Activated effector memory CD4-positive, alpha-beta T cell treated with Interleukin-2 at 50 U/mL for 16 hours (primary cell): ENCODE measurements at places on chromosomes 3 and 15.
A peak's percentile ranks its signal among the peaks of the same experiment; 100 is the strongest.

- no peak for DNase-seq
Observed at GRCh38 chr3:190773948-190774347, 88.5 kb downstream of the GMNC start.

- DNase-seq = no peak
Observed at GRCh38 chr3:40597441-40597840, 72.7 kb downstream of the ZNF621 start.

- no peak for DNase-seq
Observed at GRCh38 chr3:161619351-161619750, 122.7 kb downstream of the OTOL1 start.

- DNase-seq = no peak
Observed at GRCh38 chr15:100696452-100696851, 94.1 kb downstream of the ASB7 start.

GRCh38 chr3:124064050-124064449 lies 72.1 kb upstream of the ROPN1 start:
- no peak for DNase-seq

DNA sequence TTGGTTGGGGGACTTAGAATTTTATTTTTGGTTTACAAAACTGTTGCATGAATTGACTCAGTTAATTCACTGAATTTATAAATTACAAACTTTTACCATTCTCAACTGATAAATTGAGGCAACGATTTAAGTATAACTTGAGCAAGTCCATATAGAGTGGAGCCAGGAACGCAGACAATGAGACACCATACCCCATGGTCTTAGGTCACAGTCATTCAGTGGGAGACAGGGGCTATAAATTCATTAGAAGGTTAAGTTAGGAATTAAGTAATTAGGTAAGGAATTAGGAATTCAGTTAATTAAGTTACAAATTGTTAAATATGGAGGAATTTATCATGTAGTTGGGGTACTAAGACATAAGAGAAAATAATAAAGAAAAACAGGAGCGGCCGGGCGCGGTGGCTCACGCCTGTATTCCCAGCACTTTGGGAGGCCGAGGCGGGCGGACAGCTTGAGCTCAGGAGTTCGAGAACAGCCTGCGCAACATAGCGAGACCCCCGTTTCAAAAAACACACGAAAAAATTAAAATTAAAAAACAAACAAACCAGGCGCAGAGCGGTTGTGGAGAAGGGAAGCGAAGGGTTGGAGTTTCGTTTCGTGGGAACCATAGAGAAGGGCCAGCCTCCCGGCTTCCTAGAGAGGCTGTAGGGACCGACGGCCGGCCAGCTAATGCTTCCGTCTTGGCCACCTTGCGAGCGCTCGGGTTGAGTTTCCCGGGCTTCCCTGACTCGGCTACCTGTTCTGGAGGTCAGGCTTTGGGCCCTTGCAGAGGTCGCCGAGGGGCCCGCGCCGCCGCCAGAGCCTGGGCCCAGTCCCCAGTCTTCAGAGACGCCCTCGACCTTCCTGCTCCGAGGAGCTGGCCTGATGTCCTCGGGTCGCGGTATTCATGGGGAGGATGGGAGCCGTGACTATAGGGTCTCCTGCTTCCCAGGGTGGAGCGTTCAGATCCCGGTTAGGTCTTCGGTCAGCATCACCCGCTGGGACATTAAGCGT lies at the start of gene ZNF619:
Gene ZNF619 (plus strand): TSS at position 645 of the 993 bp plus-strand sequence. CDS start 858 bp downstream, outside the sequence.
- peak; percentile 42 for DNase-seq

DNA sequence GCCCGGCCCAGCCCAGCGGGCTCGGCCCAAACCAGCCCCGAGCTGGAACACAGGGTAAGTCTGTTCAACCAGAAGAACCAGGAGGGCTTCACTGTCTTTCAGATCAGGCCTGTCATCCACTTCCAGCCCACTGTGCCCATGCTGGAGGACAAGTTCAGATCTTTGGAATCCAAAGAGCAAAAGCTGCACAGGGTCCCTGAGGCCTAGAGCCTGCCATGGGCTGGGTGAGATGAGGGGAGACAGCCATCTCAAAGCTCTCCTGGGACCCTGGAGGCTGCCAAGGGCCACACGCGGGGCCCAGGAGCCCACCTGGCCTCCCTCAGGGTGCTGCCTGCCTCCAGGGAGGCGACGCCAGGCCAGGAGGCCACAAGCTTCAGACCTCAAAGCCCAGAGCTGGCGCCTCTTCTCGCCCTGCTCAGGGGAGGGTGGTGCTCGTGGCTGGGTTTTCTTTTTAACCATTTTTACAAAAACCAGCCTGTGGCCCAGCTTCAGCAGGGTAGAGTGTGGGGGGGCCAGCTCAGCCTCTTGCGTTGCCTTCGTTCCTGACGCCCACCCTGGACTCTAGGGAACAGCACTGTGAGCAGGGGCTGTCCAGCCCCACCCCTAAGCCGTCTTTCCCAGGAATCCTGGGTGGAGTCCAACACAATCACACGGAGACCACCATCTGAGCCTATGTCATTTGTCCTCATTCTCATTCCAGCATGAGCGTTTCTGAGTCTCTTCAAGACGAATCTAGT lies 107.0 kb downstream of the ETFA start:
- DNase-seq = no peak

GRCh38 chr3:98329392-98330124 lies 24.1 kb upstream of the OR5K4 start:
- DNase-seq = peak; percentile 13

GRCh38 chr15:48563934-48564333 lies 81.6 kb downstream of the FBN1 start:
- DNase-seq = no peak

DNA sequence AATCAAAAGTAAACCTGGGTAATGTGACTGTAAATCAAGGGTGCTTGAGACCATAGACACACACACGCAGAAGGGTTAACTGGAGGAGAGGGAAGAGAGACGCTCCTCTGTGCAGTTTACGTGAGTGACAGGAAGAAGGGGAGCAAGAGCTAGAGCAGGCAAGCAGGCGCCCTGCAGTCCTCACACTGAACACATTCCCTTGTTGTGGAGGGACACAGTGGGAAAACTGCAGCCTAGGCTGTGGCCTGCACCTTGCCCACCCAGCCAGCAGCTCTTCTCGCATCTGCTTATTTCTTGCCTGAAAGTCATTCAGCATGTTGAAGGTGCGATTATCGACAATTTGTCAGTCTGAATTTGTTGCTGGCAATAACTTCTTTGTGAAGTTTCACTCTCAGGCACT lies 24.2 kb downstream of the SOX2 start:
- DNase-seq = no peak

GRCh38 chr3:143001034-143001368 lies 369 bp upstream of the U2SURP start:
- DNase-seq = no peak

- peak; percentile 29 for DNase-seq
Observed at GRCh38 chr3:50652709-50653108, 22.0 kb upstream of the DOCK3 start.

DNA sequence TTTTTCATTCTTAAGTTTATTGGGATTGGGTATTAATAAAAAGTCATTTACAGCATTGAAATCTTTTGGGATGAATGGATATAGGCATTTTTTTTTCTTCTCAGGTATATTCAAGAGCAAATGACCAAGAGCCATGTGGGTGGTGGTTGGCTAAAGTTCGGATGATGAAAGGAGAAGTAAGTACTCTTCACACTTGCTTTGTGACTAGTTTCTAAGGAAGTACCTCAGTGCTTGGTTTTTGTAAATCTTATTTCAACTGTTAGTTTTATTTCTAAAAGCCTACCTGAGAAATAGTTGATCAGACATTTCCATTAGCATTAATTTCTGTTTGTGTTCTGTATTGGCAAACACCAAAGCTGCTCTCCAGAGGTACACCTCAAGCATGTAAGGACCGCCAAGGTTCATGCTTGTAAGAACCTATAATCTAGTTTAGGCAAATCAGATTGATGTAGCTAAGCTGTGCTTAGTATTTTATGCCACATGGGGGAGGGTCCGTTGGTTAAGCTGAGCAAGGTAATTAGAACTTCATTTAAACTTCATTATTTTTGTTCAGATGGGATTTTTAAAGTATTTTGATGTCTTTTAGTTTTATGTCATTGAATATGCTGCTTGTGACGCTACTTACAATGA lies 35.4 kb downstream of the FXR1 start:
- DNase-seq = no peak

DNA sequence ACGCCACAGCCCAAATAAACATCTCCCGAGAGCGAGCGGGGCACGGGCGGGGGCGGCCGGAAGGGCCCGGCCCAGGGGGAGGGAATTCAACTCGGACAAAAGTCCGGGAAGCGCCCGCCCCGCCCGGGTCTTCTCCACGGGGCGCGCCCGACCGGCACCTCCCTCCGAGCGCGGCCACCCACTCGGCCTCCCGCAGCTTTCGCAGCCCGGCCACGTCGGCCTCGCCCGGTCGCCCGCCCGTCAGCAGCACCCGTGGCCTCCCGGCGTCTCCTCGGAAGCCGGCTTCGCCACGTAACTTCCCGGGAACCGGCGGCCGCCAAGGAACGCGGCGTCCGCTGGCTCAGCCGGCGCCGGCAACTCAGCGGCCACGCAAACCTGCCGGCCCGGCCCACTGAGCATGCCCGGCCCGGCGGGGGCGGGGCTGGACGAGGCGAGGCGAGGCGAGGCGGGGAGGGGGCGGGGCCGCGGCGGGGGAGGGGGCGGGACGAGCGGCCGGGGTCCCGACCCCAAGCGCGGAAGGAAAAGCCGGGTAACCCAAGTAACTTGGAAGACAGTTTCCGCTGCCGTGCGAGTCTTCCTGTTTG lies at the start of gene TJP1:
Gene TJP1 (minus strand): TSS at position 369 of the 584 bp plus-strand sequence. CDS start 440 bp downstream, outside the sequence.
- DNase-seq = no peak

DNA sequence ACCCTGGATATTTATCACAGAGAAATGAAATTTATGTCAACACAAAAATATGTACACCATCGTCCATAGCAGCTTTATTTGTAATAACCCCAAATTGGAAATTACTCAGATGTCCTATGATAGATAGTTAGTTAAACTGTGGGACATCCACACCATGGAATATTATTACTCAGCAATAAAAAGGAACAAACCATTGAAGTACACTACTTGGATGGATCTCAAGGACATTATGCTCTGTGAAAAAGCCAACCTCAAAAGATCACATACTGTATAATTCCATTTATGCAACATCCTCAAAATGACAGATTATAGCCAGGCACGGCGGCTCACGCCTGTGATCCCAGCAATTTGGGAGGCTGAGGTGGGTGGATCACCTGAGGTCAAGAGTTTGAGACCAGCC lies 113.3 kb downstream of the PGPEP1L start:
- DNase-seq = no peak

- DNase-seq = no peak
Observed at GRCh38 chr15:65026756-65027155, 2.7 kb downstream of the MTFMT start.

- DNase-seq = no peak
Observed at GRCh38 chr15:63765338-63765737, 68.4 kb downstream of the HERC1 start.

DNA sequence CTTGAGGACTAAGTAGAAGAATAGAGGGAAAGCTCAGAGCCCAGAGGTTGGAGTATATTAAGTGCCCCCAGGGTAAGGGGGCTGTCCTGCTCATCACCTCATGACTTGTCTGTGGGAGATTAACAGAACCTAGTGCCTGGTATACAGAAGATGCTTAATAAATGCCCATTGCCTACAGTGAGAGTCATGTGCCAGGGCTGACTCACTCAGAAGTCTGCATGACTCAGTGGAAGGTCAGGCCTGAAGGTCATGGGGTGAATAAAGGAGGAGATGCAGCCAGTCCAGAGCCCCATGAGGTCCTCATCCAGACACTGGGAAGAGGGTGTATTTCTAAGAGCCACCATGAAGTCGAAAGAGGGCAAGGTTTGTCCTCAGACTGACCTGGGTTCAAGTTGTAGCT lies 62.5 kb upstream of the TLE3 start:
- DNase-seq = no peak

DNA sequence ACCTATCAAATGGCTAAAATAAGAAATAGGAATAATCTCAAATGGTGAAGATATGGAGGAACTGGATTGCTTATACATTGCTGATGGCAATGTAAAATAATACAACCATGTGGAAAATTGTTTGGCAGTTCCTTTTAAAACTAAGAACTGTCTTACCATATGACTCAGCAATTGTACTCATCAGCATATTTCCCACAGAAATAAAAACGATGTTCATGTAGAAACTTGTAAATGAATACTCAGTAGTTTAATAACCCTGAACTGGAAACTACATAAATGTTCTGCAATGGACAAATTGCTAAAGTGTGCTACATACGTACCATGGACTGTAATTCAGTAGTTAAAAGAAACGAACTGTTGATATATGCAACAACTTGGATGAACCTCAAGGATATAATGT lies 253.9 kb upstream of the RBMS3 start:
- no peak for DNase-seq

GRCh38 chr3:120418866-120419490 lies 31.8 kb downstream of the FSTL1 start:
- no peak for DNase-seq

- DNase-seq = no peak
Observed at GRCh38 chr3:9536212-9536611, 17.4 kb downstream of the LHFPL4 start.

- no peak for DNase-seq
Observed at GRCh38 chr3:39879581-39879980, 70.2 kb downstream of the MYRIP start.

- no peak for DNase-seq
Observed at GRCh38 chr15:48702569-48703236, 57.2 kb upstream of the FBN1 start.

DNA sequence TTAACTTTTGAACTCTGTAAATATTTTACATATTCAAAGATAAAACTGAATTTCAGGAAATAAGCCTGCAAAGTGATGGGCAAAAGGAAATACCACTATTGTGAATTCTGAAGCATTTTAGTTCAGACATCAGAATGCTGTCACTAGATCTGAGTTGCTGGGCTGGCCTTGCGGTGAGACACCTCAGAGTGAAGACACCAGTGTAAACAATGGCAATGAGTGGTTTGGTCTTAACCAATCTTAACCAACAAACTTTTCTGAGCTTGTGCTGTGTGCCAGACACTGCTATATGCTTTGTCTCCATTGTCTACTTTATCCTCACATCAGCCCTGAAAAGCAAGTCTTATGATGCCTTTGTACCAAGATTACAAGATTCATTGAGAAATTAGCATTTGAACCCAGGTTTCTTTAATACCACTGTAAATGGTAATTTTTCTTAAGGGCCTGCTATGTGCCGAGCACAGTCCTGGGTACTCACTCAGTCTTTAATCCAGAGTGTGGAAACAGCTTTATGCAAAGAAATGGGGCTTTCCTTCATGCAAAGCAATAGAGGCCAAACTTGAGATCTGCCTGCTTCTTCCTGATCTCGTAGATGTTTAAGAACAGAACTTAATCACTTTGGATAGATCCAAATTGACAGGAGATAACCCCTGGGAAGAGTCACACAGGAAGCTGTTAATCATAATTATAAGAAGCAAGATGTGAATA lies 55.0 kb downstream of the TMEM39A start:
- no peak for DNase-seq

GRCh38 chr3:178967177-178967532 lies 104.5 kb downstream of the ZMAT3 start:
- DNase-seq = no peak

GRCh38 chr15:77475898-77476297 lies 55.2 kb downstream of the HMG20A start:
- no peak for DNase-seq

GRCh38 chr15:78148392-78149067 lies 632 bp upstream of the IDH3A start:
- no peak for DNase-seq

- DNase-seq = no peak
Observed at GRCh38 chr15:27679731-27680471, 419.2 kb downstream of the OCA2 start.
